ENCODE measurements at places on chromosomes 5 and 9.

DNA sequence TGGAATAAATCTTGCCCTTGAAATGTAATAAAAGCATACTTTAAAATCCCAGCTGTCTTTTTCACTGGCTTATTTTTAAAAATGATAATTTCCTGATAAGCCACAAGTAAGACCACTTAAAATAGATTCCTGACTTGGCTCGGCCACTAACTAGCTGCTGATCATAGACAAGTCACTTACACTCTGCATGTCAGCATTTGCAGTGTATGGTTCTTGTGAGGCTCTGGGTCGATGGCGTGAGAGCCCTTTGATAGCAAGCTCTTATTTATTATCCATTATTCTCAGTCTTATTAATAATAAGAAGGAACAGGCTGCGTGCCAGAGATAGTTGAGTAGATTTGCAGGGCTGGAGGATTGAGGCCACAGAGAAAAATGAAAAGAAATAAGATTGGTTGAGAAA, 110.7 kb upstream of the IL12B start:
- DNase-seq = no peak

GRCh38 chr5:149427374-149427773, 48.3 kb upstream of the IL17B start:
- DNase-seq = no peak

GRCh38 chr5:41334221-41334620, 120.9 kb upstream of the C6 start:
- no peak for DNase-seq

GRCh38 chr5:65753189-65753588, 31.2 kb downstream of the NLN start:
- no peak for DNase-seq

GRCh38 chr9:124264823-124265233, 7.1 kb downstream of the NEK6 start:
- no peak for DNase-seq

- no peak for DNase-seq
Measured at GRCh38 chr5:6593148-6594016, 39.5 kb downstream of the NSUN2 start.

GRCh38 chr5:54586336-54586735, 68.8 kb downstream of the SNX18 start:
- no peak for DNase-seq

DNA sequence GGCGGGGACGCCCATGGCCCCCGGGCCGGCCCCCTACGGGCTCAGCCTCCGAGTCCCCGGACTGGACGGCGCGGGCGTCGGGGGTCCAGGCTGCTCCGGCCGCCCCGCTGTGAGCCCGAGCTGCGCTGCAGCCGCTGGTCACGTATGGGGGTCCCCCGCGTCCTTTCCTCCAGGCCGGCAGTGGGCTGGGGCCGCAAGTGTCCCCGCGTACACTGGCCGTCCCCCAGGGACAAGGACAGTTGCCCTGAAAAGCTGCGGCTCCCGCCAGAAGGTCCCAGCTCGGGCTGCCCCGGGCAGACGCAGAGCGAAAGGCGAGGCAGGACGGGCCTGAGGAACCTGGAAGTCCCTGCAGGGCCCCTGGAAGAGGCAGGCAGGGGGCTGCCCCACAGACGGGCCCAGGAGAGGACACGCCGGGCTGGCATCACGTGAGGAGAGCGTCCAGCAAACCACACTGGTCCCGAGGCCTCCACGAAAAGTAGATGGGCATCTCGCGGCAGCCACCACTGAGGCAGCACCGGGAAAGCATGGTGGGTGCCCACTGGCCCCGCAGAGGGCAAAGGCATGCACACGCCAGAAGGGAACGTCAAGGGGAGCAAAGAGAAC, 3.3 kb upstream of the NKD2 start:
- DNase-seq = no peak

GRCh38 chr9:86061972-86062739, 37.2 kb downstream of the GOLM1 start:
- DNase-seq = no peak

GRCh38 chr5:180340856-180341255, 12.3 kb downstream of the GFPT2 start:
- no peak for DNase-seq

DNA sequence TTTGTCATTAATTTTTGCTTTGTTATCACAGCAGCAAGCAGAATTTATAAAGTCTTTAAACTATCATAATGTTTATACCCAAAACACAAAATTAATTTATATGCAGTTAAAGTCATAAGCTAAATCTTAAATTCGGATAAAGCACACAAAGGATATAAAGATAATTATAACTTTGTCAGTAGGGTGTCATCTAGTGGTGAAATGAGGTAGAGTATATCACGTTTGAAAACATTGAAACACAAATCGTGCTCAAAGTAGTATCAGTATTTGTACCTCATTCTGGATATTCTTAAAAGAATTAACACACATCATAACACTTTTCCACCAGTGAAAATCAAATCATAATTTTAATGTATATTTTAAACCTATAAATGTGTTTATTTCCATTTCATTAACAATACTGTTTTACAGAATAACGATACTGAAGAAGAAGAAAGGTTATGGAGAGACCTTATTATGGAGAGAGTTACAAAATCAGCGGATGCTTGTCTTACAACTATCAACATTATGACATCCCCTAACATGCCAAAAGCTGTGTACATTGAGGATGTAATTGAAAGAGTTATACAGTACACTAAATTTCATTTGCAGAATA, 129.5 kb downstream of the NIPBL start:
- no peak for DNase-seq

DNA sequence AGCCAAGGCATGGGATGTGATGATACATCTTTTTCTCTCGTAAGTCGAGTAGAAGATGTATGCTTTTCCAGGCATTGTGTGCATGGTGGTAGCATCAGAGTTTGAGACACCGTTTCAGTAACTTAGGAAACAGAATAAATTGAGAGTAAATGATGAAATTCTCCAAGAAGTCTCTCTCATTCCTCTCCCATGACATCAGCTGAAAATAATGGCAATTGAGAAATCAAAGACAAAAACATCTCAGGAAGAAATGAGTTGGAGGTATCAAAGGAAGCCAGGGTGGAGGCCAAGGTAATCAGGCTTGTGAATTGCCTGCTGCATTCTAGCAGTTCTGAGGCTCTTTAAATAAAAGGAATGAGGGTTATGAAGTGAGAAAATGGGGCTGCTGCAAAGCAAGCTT, 53.9 kb downstream of the SGCD start:
- no peak for DNase-seq

- DNase-seq = no peak
Measured at GRCh38 chr5:139684350-139684880, 36.3 kb downstream of the CXXC5 start.

- DNase-seq = no peak
Measured at GRCh38 chr9:127887792-127888191, 10.3 kb upstream of the AK1 start.

GRCh38 chr5:93569300-93570160, 11.5 kb downstream of the NR2F1-AS1 start:
- no peak for DNase-seq

GRCh38 chr5:51214746-51215145, 168.5 kb upstream of the ISL1 start:
- no peak for DNase-seq

DNA sequence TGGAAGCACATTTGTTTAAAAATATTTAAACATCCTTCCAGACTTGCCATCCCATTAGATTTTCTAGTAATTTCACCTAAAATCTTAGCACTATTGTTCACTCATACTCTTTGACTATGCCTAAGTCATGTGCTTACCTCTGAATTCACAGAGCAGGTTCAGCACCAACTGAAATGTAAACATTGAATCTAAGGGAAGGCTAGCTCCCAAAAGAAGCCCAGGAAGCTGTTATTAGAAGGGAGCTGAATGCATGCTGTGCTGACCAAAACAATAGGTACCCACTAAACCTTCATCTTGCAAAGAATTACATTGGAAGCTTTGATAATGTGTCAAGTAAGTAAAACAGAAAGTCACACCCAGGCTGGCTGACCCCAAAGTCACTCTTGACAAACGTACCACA, 571.3 kb downstream of the GABRG2 start:
- no peak for DNase-seq

GRCh38 chr5:96321345-96321744, 111.7 kb downstream of the PCSK1 start:
- no peak for DNase-seq

GRCh38 chr5:170345971-170346370, 43.2 kb downstream of the KCNMB1 start:
- DNase-seq = no peak

- DNase-seq = no peak
Measured at GRCh38 chr5:91464886-91465646, 81.9 kb upstream of the ARRDC3 start.

DNA sequence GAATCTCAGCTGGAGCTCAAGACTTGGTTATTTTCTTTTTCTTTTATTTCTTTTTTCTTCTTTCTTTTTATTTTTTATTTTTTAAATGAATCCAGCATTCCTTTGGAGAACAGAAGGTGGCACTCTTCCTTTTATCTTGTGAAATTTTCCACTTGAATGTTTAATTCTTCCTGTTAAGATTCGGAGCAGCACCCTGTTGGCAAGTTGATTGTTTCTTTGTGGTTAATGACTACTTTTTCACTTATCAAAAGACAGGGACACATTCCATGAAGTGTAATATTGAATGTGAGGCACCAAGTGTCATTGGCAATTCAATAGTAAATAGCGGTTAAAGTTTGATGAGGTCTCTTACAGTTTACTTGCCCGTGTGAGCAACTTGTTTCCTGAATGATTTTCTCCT, 240.5 kb upstream of the CHD1 start:
- DNase-seq = no peak

- no peak for DNase-seq
Measured at GRCh38 chr5:158877124-158877581, 222.6 kb downstream of the EBF1 start.

GRCh38 chr9:16559418-16560188, 310.9 kb downstream of the BNC2 start:
- DNase-seq = no peak

DNA sequence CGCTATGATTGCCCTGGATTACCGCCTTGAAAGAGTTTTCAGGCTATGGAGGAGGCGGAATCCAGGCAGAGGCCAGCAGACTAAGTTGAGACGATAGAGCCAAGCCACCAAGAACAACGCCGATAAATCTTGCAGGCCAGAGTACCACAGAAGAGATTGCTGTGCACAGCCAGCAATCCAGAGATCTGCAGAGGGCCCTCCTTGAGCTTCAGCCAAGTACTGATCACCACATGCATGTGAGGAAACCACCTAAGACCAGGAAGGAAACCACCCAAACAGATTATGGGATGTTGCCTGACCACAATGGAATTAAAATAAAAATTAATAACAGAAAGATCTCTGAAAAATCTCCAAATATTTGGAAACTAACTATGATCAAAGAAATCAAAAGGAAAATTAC, 74.9 kb downstream of the GCNT4 start:
- DNase-seq = no peak

DNA sequence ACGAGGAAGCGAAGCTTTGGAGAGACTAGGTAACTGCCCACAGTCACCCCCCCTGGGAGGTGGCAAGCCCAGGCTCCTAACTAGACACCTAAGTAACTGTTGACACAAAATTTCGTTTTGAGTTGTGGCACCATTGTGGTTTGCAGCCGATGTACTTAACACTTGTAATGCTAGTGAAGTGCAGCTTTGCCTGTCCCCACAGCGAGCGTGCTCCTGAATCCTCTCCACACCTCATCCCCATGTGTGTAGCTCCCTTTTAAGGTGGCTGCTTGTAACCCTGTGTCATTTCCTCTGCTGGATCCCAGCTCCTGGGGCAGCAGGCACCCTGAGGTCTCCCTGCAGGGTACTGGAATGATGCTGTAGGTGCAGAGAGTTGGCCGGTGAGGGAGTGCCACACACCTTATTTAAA, 114.9 kb downstream of the TRIO start:
- DNase-seq = no peak

All from retinal pigment epithelial cell (primary cell).